Daoy (cell line): ENCODE measurements at places on chromosomes 2 and 18. TPM values are rescaled to one million over a fixed set of nuclear protein-coding genes. Genes with fewer than 3 reads are reported as not detected.
A peak's percentile ranks its signal among the peaks of the same experiment; 100 is the strongest.

DNA sequence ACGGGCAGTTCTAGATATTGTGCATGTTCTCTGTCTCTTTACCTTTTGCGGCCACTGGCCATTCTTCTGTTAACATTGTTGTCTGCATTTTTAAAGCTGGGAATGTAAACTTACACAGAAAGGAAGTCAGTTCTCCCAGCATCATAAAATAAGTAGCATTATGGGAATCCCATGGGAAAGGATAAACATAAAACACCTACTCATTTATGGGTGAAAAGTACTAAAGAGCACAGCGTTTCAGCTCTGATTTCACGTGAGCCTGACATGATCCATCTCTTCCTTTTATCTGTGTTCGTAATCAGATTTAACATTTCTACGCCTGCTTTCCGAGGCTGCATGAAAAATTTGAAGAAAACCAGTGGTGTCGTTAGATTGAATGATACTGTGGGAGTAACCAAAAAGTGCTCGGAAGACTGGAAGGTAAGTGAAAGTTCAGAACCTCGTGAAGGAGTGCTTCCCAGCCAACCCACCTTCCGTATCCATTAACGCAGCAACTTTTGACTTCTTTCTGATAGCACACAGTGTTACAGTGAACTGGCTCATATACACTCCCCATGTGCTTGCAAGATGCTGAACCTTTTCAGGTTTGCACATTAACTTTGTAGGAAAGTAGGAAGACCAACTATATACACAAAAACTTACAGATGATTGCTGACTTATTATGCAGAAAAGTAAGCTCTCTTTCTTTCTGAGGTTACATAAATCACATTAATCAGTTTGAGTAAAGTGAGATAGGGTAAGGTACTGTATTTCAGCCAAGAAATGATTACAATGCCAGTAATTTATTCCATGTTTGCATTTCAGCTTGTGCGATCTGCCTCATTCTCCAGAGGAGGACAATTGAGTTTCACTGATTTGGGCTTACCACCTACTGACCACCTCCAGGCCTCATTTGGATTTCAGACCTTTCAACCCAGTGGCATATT is 86.5 kb upstream of the TTC39C start:
- no peak for DNase-seq

- DNase-seq = peak; percentile 91
Observed at GRCh38 chr2:109213646-109214433, 84.8 kb downstream of the SH3RF3 start.

GRCh38 chr2:43764086-43764705 is 9.6 kb upstream of the DYNC2LI1 start:
- no peak for DNase-seq

DNA sequence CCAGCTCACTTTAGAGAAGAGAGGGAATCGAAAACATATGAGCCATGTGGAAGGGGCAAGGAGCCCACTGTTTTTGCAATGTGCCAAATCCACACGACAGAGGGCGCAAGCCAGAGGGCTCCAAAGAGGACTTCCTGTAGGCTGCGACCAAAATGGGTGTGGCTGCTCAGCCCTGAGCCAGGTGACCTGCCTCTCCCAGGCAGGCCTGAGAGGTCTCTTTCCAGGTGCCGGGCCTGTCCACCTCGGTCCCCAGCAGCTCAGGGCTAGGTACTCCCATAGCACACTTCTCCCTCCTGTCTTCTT is 153.8 kb downstream of the TTC32 start:
- no peak for DNase-seq

DNA sequence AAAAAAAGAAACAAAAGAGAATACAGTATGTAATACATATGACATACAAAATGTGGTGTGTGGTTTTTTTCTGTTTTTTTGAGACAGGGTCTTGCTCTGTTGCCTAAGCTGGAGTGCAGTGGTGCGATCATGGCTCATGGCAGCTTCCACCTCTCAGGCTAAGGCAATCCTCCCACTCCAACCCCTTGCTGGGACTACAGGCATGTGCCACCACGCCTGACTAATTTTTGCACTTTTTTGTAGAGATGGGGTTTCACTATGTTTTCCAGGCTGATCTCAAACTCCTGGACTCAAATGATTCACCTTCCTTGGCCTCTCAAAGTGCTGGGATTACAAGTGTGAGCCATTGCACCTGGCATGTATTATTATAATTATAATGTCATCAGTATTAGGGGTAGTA is 38.9 kb downstream of the DHX57 start:
- DNase-seq = no peak

DNA sequence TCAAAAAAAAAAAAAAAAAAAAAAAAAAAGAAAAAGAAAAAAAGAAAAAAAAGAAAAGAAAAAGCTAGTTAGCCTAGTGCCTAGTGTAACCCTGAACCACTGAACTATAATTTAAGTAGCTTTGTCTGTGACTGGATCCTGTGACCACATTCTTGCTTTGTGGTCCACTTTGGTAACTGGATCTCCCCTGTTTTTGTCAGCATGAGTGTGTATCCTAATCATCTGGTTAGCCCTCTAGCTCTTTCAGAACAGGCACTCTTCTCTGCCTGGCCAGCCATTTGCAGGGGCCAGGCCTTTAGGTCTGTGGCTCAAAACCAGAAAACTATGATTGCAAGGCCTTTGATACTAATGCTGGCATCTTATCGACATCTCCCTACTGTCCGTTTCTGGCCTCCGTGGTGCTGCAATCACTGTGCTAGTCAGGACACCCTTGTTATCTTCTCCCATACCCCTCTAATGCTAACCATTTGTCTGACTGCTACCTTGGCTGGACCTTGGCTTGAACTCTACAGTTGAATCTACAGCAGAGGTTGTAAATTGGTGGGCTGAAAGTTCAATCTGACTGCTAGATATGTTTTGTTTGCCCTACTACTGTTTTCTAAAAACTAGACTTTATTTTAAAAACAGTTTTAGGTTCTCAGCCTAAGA is 40.5 kb downstream of the RBKS start:
- DNase-seq = peak; percentile 71

DNA sequence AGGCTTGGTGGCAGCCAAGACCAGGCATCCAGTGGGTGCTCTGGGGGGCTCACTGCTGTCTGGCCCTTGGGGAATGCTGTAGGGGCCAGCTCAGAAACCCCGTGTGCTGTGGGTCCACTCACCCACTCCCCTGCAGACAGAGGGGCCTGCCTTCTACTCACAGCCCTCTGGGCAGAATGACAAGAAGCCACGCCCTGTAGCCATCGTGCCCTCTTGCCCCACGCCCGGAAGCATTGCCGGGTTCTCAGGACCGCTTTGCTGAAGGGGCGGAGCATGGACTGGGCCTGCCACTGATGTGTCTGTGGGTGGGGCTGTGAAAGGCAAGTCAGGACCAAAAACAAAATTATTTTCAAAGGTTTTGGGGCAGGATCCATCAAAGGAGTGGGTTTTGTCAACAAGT is 27.8 kb downstream of the GLI2 start:
- no peak for DNase-seq

The NAT8 gene
- total RNA-seq = not detected in 2 replicates
